ENCODE measurements at places on chromosomes 5 and 9. TPM values are rescaled to one million over a fixed set of nuclear protein-coding genes. Genes with fewer than 3 reads are reported as not detected.
A peak's percentile ranks its signal among the peaks of the same experiment; 100 is the strongest.

PRRT1B gene
- 0.71 TPM for polyA plus RNA-seq

SPATA31D4 gene
- polyA plus RNA-seq, result not detected

GRCh38 chr9:78574354-78575045, 277.6 kb downstream of the PSAT1 start:
- DNase-seq, result no peak

DNA sequence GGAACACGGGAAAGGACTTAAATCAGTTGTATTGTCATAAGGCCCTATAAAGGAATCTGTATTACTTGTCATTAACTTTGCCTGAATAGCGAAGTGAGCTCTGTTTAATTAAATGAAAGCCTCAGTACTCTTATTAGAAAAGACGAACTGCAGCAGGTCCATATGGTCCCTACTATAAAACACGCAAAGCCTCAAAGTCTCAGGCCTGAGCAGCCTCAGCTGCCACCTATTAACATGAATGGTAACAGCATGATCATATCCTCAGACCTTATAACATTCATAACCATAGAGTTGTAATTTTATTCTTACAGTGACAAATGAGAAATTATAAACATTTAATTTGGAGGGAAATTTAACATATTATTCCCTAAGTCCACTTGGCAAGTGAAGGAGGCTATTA, 1113.7 kb upstream of the WWC1 start:
- peak; percentile 16 for DNase-seq

DNA sequence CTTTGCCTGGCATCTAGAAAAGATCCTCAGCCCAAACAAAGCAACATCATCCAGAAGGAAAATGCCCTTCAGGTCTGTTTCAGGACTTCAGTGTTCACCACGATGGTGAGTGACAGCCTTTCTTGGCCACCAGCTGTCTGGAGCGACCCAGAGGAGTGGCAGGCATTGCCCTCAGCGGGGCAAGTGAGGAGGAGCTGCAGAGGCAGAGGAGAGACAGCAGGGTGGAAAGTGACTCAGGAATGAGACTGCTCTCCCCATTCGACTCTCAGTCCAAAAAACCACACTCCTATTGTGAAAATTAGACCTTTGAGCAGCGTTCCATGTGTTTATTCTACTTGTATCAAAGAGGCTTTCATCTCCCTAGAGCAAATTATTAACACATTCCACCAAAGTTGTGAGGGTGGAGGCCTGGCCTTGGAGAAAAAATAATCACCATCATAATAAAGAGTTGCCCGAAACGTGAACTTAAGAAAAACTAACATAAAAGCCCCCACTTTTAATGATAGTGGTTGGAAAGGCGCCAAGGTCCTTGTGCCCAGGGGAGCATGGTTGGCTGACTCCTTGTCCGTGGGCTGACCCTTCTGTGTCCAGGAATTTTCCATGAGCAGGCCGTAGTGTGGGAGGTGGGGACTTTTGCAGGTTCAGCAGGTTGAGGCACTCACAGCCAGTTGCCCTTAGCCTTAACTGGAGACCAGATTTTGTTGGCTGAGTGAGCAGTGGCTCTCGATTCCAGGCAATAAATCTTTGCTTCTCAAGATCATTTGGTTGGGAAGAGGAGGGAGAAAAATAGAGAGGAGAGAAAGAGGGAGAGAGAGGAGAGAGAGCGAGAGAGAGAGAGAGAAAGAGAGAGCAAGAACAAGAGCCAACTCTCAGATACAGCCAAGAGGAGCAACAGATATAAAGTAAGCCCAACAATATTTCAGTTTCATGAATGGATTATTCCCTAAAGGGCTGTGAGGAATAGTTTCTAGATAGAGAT, 125.9 kb upstream of the ANKRD55 start:
- peak; percentile 85 for DNase-seq

GRCh38 chr5:170563824-170564567, 60.2 kb downstream of the KCNIP1 start:
- DNase-seq, result no peak

- DNase-seq, result no peak
Measured at GRCh38 chr5:663436-664342, 29.5 kb downstream of the TPPP start.

DNA sequence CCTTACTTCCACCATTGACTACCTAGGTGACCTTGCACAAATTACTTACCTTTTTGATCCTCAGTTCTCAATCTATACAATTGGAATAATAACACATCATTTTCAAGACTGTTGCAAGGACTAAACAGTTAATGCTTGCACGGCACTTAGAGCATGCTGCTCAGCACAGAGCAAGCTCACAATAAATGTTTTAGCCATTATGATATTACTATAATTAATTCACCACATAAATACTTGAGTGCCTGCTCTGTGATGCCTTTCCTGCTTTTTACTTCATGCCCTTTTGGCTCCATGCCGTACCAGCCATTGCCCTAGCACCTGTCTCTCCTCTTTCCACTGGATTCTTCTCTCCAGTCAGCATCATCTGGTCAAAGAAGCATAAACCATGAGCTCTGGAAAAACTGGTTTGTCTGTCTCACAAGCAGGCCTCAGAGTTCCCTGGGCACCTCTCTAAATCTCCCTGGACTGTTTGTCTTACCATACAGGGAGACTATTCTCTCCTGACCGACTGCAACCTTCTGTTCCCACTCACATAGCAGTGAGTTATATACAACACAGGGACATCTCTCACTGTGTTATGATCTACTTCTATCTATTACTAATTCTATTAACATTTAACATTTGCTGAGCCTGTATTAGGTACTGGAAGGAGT, 260.4 kb upstream of the ADRA1B start:
- no peak for DNase-seq

DNA sequence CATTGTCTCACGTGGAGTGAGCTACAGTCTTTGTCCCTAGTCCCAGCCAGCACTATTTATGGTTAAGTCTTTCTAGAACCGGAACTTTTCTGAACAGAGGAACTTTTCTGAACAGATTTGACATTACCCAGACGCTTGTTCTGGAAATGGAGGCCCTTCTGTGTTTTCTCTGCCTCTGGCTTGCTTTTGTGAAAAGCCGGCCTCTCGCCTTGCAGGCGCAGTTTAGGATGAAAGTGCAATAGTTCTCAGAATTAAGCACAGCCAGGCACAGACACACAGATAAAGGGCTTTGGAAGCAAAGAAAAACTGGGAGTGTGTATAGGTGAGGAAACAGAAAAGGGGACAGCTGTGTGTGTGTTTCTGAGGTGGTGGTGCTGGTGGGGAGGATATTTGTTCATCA, 5.9 kb downstream of the GDNF start:
- DNase-seq, result no peak

DNA sequence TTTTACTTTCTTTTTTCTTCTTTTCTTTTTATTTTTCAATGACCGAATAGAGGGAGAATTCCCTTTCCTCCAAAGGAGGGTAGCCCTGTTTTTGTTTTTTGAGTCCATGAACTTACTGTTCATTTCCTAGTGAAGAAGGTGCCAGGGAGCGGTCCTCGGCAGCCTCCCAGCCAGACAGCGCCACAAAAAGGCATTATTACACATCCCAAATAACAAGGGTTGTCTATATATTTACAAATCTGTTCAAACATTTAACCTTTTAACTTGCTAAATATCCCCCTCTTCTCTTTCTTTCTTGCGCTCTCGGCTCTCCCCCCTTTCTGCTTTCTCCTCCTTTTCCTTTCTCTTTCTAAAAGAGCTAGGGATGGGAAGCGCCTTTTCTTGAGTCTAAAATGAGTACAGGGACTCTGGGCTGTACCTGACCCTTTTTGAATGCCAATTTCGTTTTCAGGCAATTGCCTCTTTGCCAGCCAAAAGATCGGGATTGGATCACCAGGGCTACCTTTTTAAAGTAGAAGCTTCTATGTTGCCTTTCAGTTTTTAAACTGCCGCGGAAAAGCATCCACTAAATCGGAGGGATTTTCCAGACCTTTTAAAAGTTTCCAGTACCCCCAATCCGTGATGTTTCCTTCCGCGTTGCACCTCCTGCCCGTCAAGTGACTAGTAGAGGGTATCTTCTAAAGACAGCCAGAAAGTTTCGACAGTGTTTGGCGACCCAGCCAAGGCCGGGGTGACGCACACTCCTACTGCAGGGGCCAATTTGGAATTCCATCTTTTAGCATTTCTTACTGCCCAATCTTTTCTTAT, 125.6 kb downstream of the TMEM161B start:
- DNase-seq, result no peak

DNA sequence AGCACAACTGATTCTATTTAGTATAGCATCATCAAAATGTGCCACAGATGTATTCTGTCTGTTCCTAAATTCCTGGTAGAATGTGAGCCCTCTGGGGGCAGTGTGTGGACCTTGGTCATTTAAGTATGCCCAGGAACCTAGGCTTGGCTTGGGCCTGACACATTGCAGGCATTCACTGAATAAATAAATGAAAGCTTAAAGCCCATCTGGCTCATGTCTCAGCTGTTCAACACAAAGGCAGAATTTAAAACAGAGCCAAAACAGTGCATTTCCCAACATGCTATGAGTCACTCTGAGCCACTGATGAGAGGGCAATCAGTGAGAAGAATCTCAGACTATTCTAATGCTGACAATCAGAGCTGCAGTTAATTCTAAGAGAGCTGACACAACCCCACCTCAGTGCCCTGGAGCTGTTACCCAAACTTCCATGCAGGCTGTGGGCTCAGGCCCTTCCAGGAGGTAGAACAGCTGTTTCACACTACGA, 8.1 kb downstream of the FAM193B start:
- no peak for DNase-seq

DNA sequence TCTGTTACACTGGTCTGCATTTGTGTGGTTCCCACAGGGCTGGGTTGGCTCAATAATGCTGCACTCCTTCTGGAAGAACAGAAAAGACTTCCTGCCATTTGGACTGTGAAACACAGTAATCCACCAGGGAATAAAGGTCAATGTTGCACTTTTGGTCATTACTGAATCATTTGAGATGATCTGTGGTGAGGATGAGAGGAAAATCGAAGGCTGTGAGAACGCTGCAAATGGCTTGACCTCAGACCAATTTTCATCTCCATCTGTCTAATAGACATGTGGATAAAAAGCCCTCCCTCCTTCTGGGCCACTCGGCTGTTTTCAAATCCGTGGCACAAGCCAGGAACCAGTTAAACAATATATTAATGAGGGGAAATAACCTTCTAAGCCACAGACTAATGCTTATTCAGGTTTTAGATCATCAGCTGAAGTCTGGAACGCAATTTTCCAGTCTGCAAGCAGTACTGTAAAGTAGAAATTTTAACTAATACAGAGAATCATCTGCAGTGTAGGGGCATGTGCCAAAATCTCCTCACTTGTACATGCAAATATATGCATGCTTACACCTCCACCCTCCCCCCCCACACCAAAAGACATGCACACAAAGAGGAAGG, 20.2 kb downstream of the TLE1 start:
- no peak for DNase-seq

DNA sequence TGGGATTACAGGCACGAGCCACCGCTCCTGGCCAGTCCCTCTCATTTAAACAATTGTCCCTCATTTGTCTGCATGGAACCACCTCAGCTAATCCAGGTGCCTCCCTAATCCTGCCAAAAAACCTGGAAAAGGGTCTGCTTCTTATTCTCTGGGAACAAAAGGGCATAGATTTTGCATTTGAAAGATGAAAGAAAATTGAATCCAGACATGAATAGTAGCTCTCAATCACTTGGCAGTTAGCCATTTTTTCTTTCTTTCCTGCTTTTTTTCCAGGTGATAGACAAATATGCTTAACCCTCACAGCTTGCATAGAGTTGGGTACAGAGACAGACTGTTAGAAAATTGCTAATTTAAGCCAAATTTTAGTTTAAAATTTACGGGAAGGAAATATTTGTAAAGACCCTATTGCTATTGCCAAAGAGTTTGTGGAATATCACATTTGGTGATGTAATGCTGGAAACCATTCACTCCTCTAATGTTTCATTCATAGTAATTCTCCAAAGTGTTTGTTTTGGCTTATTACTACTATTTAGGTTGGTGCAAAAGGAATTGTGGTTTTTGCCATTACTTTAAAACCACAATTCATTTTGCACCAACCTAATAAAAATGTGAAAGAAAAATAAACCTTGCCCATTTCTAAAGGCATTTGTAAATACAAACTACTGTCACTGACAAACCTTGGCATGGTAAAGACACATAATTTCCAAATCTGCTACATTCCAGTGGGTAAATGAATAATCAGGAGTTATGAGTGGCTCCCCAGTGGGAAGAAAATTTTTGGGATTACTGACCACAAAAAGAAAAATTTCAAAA, 80.5 kb upstream of the JAK2 start:
- DNase-seq, result no peak

GRCh38 chr5:138492560-138493045, 27.3 kb downstream of the EGR1 start:
- DNase-seq, result no peak
